Posterior vena cava (tissue), 2 donors: ENCODE measurements at places on chromosomes 3 and 15.

- no peak for DNase-seq
These were observed 21.7 kb downstream of the CSNK1G1 start for GRCh38 chr15:64333986-64334929.

DNA sequence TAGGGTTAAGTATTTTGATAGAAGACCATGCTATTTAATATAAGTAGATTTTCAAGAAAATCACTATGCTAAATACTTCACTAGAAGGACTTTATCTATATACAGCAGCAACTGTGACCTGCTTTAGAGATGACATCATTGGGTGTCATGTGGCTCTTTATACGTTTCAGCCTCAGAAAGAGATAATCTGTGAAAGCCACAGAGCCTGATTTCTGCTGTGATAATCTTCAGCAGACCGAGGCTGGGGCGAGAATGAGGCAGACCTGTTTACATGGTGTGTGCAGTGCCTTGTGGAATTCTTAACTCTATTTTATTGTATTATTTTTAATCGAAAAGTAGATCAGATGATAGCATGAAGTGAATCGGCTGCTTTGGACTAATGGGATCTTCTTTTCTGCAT is 471.2 kb downstream of the MFSD1 start:
- DNase-seq = no peak

DNA sequence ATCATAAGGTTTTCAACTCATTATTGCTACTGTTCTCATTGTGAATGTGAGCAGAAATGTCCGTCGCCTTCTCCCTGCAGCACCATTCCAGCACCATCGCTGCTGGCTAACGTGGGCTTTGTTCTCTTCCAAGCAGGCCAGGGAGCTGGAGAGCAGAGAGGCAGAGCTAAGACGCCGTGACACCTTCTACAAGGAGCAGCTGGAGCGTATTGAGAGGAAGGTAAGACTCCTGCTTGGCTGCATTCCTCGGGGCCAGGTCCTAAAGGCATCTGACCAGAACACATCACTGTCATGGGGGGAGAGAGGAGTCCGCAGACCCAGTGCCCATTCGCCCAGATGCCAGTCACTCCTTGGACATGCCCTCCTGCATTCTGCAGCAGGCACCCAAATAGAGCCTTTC is 130.4 kb upstream of the PLXNA1 start:
- DNase-seq = no peak

- no peak for DNase-seq
These were observed 131.8 kb upstream of the UBE2E2 start for GRCh38 chr3:23071296-23071695.

- DNase-seq = no peak
These were observed 404.1 kb downstream of the EPHB1 start for GRCh38 chr3:135199137-135199536.

DNA sequence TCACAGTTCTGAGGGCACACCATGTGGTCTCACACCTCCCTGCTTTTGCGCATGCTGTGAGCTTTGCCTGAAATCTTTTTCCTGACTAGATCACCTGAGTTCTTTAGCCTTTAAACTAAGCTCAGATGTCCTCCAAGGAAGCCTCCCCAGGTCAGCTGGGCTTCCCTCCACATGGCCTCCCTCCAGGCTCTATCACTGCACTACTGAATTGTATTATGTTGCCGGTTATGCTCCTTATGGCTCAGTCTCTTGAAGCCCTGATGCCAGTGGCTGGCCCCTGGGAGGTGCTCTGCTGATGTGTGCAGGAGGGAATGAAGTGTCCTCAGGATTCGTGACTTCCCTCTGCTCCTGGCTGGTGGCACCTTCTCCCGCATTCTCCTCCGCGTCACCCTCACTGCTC is 93.3 kb upstream of the BLM start:
- DNase-seq = no peak
